ENCODE measurements at places on chromosomes 13 and 19.

GRCh38 chr19:17794412-17794730, 567 bp upstream of the B3GNT3 start:
- no peak for DNase-seq

GRCh38 chr13:74825152-74825937, 656.6 kb downstream of the TBC1D4 start:
- no peak for DNase-seq

- no peak for DNase-seq
Observed at GRCh38 chr13:109817591-109818535, 31.5 kb upstream of the IRS2 start.

DNA sequence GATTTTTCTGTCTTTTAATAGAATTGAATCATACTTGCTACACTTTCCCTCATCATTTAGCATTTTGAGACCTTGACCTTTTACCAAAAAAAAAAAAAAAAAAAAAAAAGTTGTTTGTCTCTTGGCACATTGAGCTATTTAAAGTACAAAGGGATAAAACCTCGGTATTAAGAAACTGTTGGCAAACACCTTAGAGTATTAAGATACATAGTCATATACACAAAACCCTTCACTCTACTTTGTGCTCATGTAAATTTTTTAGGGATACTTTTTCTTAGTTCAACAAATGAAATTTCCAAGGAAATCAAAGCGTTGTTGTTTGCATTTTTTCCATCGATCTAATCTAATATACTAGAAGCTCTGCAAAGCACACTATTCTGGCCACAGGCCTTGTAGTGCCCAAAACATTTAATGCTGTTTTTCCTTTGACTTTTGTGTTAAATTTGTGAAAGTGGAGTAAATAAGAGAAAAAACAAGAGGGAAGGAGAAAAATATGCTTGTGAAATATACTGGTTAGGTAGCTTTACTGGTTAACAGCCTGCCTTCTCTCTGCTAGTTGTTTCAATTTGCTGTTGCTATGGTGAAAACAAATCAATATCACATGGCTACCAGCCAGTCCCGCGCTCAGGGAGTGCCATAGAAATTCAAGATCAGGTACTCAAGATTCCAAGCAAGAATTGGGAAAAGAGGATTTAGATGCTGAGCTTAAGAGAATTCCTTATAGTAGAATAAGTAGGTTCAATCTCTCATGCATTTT, 2.6 kb downstream of the MBNL2 start:
- peak; percentile 31 for DNase-seq

GRCh38 chr19:28537079-28537478, 675.9 kb downstream of the UQCRFS1 start:
- no peak for DNase-seq

DNA sequence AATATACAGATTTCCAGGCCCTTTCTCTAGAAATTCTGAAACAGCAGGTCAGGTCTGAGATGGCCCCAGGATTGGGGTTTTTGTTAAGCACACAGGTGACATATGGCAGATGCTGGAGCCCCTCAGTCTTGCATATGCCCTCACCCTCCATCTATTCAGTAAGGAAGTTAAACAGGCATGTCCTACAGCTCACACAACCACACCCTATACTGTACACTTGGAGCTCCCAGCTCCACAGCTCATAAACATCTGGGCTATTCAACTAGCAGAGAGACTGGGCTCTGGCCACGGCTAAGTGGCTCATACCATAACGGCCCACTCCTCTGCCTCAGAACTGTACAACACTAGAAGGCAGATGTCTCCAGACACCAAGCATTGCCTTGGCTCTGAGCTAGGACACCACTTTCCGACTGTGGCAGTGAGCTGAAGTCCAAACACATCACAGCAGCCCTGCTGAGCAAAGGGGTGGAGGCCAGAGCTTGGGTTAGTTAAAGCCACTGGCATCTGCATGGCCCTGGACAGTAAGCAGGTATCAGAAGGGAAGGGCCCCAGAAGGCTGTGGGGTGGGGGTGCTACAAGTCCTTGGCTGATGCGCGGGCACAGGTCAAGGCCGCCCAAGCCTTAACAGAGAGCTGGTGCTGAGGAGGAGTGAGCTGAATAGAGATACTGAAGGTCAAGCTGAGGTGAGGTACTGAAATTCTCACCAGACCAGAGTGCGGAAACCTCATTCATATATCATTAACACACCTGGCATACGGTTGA, 79.1 kb downstream of the ABCC4 start:
- DNase-seq = no peak

DNA sequence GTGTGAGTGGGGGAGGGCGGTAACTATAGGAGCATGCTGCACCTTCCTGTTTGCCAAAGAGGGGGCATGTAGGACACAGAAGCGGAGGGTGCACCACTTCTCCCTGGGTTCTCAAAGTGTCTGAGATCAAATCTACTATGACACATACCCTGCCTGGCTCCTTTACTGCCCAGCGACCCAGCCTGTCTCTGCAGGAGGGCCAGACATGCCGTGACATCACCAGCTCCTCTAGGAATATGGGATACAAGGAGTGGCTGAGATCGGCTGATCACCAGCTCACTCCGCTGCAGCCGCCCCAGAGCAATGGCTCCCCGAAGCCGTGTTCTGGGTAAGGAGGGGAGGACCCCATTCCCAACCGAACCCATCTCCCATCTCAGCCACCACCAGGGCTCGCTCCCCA, 16.4 kb upstream of the IGFL1 start:
- DNase-seq = no peak

DNA sequence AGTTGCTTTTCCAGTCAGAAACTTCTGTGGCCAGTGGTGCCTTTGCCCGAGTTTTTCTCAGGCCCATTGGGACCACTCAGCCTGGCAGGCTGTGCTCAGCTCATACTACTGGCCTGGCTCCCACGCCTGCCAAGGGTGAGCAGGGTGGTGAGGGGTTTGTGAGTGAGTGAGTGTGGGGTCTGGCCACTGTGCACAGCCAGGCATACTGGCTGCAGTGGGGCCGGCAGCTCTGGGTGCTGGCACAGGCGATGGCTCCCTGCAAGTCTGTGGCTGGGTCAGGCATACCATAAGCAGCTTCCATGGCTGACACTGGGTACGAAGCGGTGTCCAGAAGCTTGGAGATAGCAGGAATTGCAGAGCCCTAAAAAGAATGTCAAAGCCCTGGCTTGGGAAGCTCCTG, 161.0 kb downstream of the SLITRK6 start:
- DNase-seq = no peak

DNA sequence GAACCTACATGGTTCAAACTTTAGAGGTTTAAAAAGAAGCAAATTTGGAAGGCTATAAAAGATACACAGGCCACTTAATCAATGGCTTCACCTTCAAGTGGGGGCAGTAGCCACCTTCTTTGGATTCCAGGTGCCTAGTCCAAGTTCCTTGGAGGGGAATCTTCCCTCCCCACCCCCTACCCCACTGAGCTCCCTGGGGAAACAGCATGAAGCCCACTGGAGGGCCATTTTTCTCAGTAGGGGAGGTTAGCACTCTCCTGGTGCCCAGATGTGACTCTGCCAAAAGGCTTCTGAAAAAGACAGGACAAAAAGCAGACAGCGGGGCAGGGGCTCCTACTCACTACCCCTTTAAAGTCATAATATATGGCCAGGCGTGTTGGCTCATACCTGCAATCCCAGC, 93.9 kb downstream of the KCTD15 start:
- DNase-seq = no peak

DNA sequence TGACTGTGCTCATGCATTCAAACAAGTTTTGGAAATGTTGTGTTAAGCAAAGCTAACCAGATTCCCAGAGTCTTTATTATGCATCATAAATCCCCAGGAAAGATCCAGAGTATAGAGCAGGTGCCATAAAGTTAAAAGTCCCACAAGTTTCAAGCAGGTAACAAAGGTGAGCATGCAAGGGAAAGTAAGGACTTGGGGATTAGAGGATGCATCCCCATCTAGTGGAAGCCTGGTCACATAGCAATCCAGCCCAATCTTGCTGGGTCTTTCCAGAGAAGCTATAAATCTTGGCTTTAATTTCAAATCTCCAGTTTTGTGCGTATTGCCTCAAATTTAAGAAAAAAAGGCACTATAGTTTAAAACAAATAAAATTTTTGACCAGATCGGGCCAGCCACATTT, 72.7 kb downstream of the ZNF254 start:
- no peak for DNase-seq

DNA sequence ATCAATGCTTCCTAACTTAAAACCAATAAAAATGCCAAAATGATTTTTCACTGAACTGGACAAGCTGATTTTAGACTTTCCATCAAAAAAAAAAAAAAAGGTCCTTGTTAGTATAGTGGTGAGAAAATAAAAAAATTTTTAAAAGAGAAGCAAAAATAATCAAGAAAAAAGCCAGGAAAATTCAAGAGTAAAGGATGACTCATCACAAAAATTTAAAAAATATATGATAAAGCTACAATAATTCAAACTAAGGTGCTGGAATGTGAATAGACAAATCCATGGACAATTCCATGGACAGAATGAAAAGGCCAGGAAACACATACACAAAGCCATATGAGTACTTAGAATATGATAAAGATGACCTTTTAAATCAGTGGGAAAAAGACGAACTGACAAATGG, 26.1 kb downstream of the ALG5 start:
- no peak for DNase-seq

GRCh38 chr13:106083620-106084350, 451.7 kb downstream of the EFNB2 start:
- DNase-seq = no peak

DNA sequence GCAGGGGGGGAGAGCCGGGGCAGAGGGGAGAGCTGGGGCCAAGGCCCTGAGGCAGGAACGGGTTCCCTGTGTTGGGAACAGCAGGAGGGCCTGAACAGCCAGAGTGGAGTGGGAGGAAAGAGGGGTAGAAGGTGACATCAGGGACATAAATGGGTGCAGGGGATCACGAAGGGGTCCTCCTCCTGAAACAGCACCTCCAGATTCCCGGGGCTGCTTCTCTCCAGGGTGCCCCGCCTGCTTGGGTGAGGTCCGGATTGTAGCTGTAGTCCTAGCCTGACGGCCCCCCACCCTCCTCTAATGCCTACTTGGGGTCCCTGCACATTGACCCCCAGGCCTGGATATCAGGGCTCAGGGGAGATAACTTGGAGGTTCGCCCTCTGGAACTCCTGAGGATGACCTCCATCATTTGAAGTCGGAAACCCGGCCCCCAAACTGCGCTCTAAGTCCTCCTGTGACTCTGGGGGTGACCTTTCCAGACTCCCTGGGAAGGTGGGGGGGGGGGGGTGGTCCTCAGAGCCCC, 473 bp upstream of the SCN1B start:
- DNase-seq = no peak

GRCh38 chr19:46413262-46414031, at the start of gene CCDC8:
TSS of gene CCDC8 (minus strand) at chr19:46413564. CDS start at chr19:46412810, 754 bp downstream.
- no peak for DNase-seq

GRCh38 chr19:30711296-30711695, 339.1 kb downstream of the ZNF536 start:
- DNase-seq = no peak

DNA sequence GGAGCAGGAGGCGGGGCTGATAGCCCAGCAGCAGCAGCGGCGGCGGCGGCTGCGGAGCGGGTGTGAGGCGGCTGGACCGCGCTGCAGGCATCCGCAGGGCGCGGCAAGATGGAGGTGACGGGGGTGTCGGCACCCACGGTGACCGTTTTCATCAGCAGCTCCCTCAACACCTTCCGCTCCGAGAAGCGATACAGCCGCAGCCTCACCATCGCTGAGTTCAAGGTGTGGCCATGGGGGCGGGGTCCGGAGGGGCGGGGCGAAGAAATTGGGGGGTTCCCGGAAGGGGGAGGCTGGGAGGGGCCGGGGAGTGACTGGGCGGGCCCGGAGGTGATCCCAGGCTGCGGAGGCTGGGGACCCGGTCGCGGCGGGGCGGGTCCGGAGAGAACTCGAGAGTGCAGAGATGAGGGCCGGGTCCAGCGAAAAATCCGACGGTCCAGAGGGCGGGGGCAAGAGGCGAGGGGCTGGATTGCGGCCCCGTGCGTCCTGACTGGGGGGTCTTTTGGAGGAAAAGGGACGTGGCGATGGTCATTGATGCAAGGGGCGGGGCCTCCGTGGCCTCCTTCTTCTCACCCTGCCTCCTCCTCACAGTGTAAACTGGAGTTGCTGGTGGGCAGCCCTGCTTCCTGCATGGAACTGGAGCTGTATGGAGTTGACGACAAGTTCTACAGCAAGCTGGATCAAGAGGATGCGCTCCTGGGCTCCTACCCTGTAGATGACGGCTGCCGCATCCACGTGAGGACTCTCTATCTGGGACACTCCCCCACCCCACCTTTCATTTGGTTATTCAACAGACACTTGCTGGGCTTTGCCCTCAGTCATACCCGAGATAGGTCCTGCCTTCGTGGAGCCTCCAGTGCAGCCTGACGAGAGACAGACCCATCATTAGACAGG, at the start of gene TBCB:
TSS of gene TBCB (plus strand) at position 16 of the 891 bp plus-strand sequence. CDS start at position 109, 93 bp downstream.
- no peak for DNase-seq

GRCh38 chr19:5342573-5343201, 2.1 kb upstream of the PTPRS start:
- DNase-seq = no peak

- no peak for DNase-seq
Observed at GRCh38 chr19:13085666-13086065, 17.0 kb downstream of the LYL1 start.

DNA sequence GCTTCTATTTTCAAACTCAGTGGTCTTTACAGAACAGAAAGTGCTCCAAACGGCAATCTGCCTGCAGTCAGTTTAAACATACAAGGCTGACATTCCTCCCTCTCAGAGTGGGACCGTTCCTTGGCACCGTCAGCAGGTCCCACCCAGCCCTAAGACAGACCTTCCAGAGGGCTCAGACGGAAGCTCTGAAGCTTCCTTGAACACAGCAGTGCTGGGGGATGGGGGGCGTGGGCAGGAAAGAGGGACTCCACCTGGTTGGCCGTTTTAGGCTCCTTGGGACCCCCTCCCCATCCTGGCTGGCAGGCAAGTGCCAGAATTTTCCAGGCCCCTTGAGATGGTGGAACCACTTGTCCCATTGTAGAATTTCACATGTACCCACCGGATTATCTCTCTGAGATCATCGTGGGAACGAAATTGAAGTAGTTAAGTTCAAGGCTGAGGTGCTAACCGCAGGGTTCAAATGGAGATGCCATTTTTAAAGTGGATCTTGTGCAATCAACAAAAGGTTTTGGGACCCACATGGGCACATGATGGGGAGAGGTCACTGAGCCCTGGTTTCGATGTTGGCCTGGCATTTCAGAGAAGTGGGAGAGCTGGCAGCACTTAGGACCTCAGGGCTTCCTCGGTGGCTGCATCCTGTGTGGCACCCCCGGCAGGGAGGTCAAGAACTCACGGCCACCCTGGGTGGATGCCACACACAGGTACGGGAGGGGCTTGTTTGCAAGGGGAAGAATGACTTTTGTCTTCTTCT, 46.2 kb downstream of the KLF2 start:
- DNase-seq = no peak

GRCh38 chr13:48994706-48995105, 19.0 kb downstream of the FNDC3A start:
- DNase-seq = no peak

GRCh38 chr19:42850981-42851717, 28.4 kb downstream of the PSG1 start:
- DNase-seq = no peak

GRCh38 chr13:42110410-42111155, 62.1 kb downstream of the DGKH start:
- peak; percentile 69 for DNase-seq
